Natural killer cell (primary cell): ENCODE measurements at places on chromosomes 16 and 17.

DNA sequence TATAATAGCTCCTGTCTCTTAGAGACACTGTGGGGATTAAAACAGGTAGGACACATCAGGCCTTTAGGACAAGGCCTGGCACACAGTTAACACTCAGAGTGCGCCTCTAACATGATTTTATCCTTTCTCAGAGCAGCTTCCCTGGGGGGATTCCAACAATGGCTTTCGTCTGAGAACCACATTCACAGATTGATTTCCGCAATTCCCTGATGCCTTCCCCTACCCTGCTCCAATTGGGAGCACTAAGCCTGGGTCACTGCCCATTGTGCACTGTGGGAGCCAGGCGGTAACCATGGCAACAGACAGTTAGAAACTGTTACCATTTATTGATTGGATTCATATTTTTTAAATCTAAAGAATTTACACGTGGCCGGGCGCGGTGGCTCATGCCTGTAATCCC lies 5.9 kb upstream of the ALKBH5 start:
- no peak overlapping the region for H3K27ac ChIP-seq
- H3K4me3 ChIP-seq: no peak overlapping the region
- no peaks in the 10 kb centered on the region for H3K36me3 ChIP-seq
- H3K27me3 ChIP-seq: no peaks in the 10 kb centered on the region
- peaks cover 9% of the 10 kb centered on the region for H3K4me1 ChIP-seq

GRCh38 chr16:67396159-67397035 lies 3.1 kb upstream of the TPPP3 start:
- H3K27me3 ChIP-seq: peaks cover 27% of the 10 kb centered on the region
- DNase-seq: no peak
- no peak overlapping the region for H3K27ac ChIP-seq
- H3K36me3 ChIP-seq: no peaks in the 10 kb centered on the region
- H3K4me3 ChIP-seq: no peak overlapping the region
- H3K4me1 ChIP-seq: peaks cover 39% of the 10 kb centered on the region

GRCh38 chr16:8686031-8686621 lies 11.7 kb downstream of the ABAT start:
- no peaks in the 10 kb centered on the region for H3K4me1 ChIP-seq
- H3K4me3 ChIP-seq: no peak overlapping the region
- no peak overlapping the region for H3K27ac ChIP-seq
- no peaks in the 10 kb centered on the region for H3K27me3 ChIP-seq

- DNase-seq: no peak
- no peak overlapping the region for H3K27ac ChIP-seq
- H3K36me3 ChIP-seq: no peaks in the 10 kb centered on the region
- H3K27me3 ChIP-seq: no peaks in the 10 kb centered on the region
- no peak overlapping the region for H3K4me3 ChIP-seq
These were observed 14.5 kb downstream of the RHBDL3 start for GRCh38 chr17:32279891-32280716.

DNA sequence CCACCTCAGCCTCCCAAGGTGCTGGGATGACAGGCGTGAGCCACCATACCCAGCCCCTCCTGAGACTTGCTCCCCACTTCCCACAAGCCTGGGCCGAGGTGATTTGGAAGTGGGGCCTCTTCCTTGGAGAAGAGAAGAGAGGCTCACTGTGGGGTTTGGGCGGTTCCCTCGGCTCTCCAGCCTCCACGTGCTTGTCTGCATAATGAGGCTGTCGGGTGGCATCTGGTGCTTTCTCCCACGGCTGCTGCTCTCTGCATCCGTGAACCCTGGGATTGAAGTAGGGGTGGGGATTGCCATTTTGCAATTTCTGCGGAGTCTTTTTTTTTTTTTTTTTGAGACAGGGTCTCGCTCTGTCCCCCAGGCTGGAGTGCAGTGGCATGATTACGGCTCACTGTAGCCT lies 101.4 kb downstream of the RAP1GAP2 start:
- no peak overlapping the region for H3K27ac ChIP-seq
- peaks cover 32% of the 10 kb centered on the region for H3K4me1 ChIP-seq
- H3K4me3 ChIP-seq: no peak overlapping the region

DNA sequence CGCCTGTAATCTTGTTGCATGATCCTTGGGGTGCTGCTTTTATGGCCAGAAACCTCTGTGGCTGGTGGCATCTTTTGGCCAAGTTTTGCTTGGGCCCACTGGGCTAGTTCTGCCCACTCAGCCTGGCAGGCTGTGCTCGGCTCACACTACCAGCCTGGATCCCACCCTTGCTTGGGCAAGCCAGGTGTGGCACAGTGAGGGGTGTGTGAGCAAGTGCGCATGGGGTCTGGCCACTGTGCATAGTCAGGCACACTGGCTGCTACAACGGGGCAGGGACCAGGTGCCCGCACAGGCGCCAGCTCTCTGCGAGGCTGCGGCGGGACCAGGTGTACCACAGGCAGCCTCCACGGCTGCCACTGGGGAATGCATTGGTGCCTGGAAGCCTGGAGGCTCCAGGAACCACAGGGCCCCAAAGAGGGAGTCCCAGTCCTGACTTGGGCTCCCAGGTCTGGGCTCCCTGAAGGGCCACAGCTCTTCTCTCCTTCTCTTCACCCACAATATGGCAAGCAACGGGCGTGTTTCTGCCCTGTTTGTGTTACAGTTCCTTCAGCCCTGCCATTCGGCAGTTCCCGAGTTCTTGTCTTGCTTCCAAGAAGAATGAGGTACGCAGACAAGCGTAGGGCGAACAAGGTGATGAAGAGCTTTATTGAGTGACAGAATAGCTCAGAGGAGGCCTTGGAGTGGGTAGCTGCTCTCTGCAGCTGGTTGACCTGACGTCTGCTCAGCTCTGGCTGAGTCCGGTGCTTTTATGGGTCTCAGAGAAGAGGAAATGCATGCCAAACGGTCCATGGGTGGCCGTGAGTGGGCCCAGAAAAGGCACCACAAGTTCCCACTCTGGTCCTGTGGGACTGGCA lies 26.7 kb upstream of the PRM1 start:
- peaks cover 52% of the 10 kb centered on the region for H3K4me1 ChIP-seq
- DNase-seq: no peak
- H3K36me3 ChIP-seq: no peaks in the 10 kb centered on the region
- H3K27ac ChIP-seq: no peak overlapping the region
- no peak overlapping the region for H3K4me3 ChIP-seq

DNA sequence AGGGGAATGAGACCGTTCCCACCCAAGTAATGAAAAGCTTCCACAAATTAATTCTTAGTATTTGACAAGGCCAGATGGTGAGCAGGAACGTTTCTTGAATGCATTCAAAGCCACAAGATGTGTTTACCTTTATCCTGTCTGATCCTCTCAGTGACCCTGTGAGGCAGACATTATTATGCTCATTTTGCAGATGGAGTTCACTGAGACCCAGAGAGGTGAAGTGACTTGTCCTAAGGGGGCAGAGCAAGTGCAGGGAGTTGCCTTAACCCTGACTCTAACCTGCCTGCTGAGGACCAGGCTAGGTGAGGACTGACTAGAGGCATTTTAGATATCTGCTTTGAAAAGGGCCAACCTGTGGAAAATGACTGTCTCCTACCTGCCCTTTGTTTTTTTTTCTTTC lies 156.7 kb downstream of the HAPSTR1 start:
- H3K36me3 ChIP-seq: no peaks in the 10 kb centered on the region
- H3K27me3 ChIP-seq: no peaks in the 10 kb centered on the region
- DNase-seq: no peak
- H3K4me3 ChIP-seq: no peak overlapping the region
- H3K4me1 ChIP-seq: no peaks in the 10 kb centered on the region
- no peak overlapping the region for H3K27ac ChIP-seq

DNA sequence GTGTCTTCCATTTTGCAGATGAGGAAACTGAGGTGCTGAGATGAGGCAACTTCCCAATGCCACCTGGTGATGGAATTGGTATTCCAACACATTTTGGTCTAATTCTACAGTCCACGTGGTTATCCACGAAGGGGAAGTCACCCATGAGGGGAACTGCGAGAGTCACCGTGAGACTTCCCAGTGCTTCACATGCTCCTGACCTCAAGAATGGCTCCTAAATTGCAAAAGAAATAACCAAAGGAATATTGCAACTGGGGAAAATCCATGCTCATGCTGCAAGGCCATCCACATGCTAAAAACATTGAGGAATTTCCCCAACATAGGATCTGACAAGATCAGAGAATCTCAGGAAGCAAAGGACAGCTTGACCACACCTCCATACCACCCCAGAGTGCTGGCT lies 153.9 kb downstream of the HS3ST3B1 start:
- H3K27ac ChIP-seq: no peak overlapping the region
- H3K4me3 ChIP-seq: no peak overlapping the region
- no peaks in the 10 kb centered on the region for H3K4me1 ChIP-seq
- H3K36me3 ChIP-seq: no peaks in the 10 kb centered on the region
- H3K27me3 ChIP-seq: no peaks in the 10 kb centered on the region

DNA sequence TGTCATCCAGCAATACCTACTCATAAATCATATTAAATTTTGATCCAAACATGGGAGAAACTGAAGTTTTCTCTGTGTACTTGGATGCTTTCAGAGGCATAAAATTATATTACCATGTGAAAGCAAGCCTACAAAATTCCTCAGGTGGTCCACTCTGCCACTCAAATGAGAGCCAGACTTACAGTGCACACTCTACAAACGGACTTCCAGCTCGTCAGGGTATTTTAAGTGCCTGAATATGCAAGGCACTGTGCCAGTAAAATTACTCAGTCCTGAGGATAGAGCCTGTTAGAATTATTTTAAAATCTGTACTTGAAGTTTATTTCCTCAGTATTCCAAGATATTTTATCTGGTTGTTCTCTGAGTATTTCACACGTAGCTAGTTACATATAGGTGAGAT lies 54.5 kb downstream of the TENT4B start:
- H3K27me3 ChIP-seq: no peaks in the 10 kb centered on the region
- peaks cover 4% of the 10 kb centered on the region for H3K36me3 ChIP-seq
- no peak overlapping the region for H3K27ac ChIP-seq
- H3K4me1 ChIP-seq: peaks cover 10% of the 10 kb centered on the region
- H3K4me3 ChIP-seq: no peak overlapping the region
- no peak for DNase-seq

- H3K27ac ChIP-seq: no peak overlapping the region
- peaks cover 39% of the 10 kb centered on the region for H3K27me3 ChIP-seq
- no peak for DNase-seq
- H3K4me1 ChIP-seq: peaks cover 25% of the 10 kb centered on the region
- peak overlapping the region; percentile 8 for H3K4me3 ChIP-seq
These were observed 1.0 kb upstream of the HLF start for GRCh38 chr17:55263569-55264277.

- no peaks in the 10 kb centered on the region for H3K27me3 ChIP-seq
- peaks cover 4% of the 10 kb centered on the region for H3K36me3 ChIP-seq
- H3K4me3 ChIP-seq: no peak overlapping the region
- peaks cover 22% of the 10 kb centered on the region for H3K4me1 ChIP-seq
- DNase-seq: no peak
These were observed 29.4 kb downstream of the MSI2 start for GRCh38 chr17:57285701-57286100.

- DNase-seq: no peak
- no peak overlapping the region for H3K4me3 ChIP-seq
- H3K4me1 ChIP-seq: no peaks in the 10 kb centered on the region
- H3K27ac ChIP-seq: no peak overlapping the region
- H3K36me3 ChIP-seq: peaks cover 67% of the 10 kb centered on the region
These were observed 23.8 kb downstream of the OGFOD1 start for GRCh38 chr16:56475201-56475600.

DNA sequence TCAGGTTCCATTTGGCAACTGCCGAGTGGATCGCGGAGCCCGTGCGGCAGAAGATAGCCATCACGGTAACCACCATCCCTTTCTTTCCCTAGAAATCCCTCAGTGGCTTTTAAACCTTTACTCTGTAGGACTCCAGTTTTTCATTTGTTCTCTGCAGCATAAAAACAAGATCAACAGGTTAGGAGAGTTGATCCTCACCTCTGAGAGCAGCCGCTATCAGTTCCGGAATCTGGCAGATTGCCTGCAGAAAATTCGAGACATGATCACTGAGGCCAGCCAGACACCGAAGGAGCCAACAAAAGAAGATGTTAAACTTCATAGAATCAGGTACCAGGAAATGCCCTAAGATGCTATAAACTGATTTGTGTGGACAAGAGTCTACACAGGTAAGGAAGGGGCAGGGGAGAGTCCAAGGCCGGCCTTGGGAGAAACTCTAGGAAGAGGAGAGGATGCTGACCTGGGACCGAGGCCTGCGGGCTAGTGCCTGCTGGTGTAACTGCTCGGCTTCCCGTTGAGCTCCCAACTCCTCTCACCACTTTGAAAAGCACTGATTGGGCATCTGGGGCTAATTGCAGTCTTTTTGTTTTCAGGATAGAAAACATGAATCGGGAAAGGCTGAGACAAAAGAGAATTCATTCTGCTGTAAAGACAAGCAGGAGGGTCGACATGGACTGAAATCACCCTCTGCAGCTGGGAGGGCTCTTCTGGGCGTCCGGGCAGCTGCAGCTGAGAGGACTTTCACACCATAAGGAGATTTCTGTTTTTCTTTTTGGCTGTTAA lies 8.1 kb downstream of the MRPL58 start:
- H3K27ac ChIP-seq: no peak overlapping the region
- H3K27me3 ChIP-seq: no peaks in the 10 kb centered on the region
- H3K36me3 ChIP-seq: peaks cover 39% of the 10 kb centered on the region
- H3K4me3 ChIP-seq: no peak overlapping the region
- no peak for DNase-seq

- H3K36me3 ChIP-seq: no peaks in the 10 kb centered on the region
- peaks cover 8% of the 10 kb centered on the region for H3K4me1 ChIP-seq
- no peak within 1 kb of the TSS for H3K27ac ChIP-seq
- H3K4me3 ChIP-seq: no peak within 1 kb of the TSS
These were observed at the start of gene WNT9B for GRCh38 chr17:46851029-46851741. Gene WNT9B (plus strand): TSS chr17:46851583. CDS start chr17:46851639, 56 bp downstream.

DNA sequence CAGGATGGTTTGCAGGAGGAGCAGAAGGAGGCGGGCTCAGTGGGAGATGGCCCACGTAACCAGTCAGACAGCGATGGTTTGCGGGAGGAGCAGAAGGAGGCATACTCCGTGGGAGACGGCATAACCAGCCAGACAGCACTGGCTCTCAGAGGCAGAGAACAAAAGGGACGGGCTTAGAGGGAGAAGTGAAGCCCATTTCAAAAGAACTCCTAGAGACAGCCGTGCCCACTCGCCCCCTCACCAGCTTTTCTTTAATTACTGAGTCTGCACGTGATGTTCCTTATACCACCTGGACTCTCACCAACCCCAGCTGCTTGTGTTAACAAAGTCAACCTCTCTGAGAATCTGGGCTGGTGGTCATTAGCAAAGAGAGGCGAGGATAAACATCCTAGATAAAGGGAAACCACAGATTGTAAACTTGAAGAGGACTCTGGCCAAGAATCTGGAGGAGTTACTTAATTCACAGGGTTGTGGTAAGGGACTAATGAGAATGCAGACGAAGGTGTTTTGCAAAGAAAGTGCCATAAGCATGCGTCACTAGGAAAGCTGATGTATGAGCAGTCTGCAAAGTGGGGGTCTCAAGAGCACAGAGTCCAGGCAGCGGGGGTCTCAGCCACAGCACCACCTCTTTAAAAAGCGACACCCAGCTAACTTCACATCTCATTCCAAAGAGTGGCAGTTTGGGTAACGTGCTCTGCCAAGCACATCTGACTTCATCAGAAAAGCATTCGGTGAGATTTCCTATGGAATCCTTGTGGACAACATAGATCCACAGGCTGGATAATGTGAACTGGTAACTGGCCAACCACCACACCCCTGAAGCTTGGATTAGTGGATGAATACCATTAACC lies 51.7 kb downstream of the NXN start:
- H3K27ac ChIP-seq: no peak overlapping the region
- no peak overlapping the region for H3K4me3 ChIP-seq
- no peaks in the 10 kb centered on the region for H3K27me3 ChIP-seq
- no peaks in the 10 kb centered on the region for H3K36me3 ChIP-seq
